ENCODE measurements at places on chromosomes 4 and X.
A peak's percentile ranks its signal among the peaks of the same experiment; 100 is the strongest.

- DNase-seq, result no peak
Measured at GRCh38 chr4:55675196-55675793, 39.2 kb upstream of the NMU start.

- no peak for DNase-seq
Measured at GRCh38 chr4:168791376-168791775, 218.7 kb downstream of the CBR4 start.

DNA sequence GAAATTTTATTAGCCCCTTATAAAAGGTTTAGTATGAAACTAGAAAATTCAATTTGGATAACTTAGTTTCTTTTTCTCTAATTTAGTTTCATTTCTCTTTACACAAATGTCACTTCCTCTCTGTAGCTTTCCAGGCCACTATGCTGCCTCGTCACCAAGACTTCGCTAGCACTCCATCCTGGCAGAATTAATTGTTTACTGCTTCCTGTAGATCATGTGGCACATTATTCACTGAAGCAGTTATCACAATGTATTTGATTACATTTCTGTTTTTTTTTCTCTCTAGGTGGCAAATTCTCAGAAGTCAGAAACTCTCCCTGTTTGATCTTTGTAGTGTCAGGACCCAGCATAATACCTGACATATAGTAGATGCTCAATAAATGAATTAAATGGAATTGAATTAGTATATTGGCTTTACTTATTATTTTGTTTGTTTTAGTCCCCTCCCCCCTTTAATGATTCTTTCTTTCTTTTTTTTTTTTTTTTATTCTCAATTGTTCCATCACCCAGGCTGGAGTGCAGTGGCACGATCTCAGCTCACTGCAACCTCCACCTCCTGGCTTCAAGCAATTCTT lies 9.3 kb upstream of the SAT1 start:
- no peak for DNase-seq

DNA sequence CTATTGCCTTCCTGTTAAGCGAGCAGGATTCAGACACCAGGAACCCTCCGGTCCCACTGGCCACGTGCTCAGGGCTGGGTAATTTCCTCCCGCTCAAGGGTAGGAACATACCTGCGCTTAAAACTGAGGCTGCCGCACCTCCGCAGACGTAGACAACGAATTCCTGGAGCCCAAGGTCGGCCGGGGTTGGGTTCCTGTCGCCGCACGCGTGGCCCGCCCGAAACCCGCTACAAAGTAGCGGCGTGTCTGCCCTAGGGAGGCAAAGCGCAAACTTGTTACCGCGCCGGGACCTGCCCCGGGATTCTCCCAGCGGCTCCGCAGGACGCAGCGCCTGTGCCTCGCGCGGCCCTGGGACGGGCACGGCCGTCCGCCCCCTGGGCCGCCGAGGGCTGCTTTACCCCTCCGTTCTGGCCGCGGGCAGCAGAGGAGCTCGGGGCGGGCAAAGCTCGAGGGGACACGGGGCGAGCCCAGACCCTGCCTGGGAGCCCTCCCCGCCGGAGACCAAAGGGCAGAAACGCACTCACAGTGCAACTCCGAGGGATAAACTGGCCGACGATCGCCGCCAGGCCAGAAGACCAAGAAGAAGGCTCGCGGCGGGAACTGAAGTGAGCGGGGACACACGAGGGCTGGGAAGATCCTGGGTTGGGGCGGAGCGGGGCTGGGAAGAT lies at the start of gene ERVMER34-1:
Gene ERVMER34-1 (minus strand): TSS at position 607 of the 668 bp plus-strand sequence. CDS start 5,905 bp downstream, outside the sequence.
- DNase-seq, result no peak

DNA sequence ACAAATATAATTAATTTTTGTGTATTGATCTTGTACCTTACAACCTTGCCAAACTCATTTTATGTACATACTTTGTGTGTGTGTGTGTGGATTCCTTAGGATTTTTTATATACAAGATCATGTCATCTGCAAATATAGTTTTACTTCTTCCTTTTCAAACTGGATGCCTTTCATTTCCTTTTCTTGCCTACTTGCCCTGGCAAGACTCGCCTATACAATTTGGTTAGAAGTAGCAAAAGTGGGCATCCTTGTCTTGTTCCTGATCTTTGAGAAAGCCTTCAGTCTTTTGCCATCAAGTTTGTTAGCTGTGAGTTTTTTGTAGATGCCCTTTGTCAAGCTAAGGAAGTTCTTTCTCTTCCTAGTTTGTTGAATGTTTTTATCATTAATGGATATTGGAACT lies 30.5 kb downstream of the RUFY3 start:
- no peak for DNase-seq

DNA sequence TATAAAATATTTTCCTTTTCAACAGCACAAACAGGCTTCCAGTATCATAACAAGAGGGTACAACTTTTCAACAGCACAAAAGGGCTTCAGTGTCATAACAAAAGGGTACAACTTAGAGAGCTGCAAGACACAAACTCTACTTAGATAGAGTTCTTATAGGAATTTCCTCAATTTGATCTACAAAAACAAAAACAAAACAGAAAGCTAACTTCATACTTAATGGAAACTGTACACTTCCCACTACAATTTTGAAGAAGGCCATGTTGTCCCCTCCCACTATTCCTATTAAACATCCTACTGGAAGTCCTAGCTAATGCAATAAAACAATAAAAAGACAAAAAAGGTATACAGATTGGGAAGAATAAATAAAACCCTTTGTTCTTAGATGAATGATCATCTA lies 96.7 kb downstream of the CENPC start:
- DNase-seq, result no peak

DNA sequence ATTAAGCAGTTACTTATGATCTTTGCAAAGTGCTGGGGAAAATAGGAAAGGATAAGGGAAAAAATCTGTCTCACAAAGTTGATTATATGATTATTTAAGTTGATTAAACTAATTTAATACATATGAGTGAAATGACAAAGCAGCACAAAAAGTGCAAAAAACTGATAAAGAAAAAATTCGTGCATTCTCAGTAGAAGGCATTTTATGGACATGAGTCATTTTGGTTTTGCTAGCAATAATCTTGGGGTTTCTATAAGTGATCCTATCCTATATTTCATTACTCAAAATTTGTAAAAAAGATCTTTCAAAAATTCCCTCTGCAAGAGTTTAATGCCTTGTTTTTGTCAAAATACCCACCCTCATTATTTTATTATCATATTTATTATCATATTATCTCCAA lies 224.2 kb upstream of the ANXA10 start:
- no peak for DNase-seq

- DNase-seq, result no peak
Measured at GRCh38 chr4:118867311-118868067, 21.2 kb upstream of the SYNPO2 start.

- DNase-seq, result no peak
Measured at GRCh38 chr4:113270520-113271319, 221.3 kb downstream of the ANK2 start.

GRCh38 chr4:156628858-156629257 lies 342.7 kb downstream of the PDGFC start:
- no peak for DNase-seq

DNA sequence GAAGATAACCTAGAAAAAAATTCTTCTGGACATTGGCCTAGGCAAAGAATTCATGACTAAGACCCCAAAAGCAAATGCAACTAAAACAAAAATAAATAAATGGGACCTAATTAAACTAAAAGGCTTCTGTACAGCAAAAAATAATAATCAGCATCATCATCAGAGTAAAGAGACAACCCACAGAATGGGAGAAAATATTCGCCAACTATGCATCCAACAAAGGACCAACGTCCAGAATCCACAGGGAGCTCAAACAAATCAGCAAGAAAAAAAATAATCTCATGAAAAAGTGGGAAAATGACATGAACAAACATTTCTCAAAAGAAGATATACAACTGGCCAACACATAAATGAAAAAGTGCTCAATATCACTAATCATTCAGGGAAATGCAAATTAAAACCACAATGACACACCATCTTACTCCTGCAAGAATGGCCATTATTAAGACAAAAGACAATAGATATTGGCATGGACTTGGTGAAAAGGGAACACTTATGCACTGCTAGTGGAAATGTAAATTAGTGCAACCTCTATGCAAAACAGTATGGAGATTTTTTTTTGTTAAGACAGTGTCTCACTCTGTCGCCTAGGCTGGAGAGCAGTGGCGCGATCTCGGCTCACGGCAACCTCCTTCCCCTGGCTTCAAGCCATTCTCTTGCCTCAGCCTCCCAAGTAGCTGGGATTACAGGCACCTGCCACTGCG lies 29.9 kb downstream of the ELF2 start:
- no peak for DNase-seq

- no peak for DNase-seq
Measured at GRCh38 chrX:147602176-147602696, 309.5 kb upstream of the FMR1 start.

DNA sequence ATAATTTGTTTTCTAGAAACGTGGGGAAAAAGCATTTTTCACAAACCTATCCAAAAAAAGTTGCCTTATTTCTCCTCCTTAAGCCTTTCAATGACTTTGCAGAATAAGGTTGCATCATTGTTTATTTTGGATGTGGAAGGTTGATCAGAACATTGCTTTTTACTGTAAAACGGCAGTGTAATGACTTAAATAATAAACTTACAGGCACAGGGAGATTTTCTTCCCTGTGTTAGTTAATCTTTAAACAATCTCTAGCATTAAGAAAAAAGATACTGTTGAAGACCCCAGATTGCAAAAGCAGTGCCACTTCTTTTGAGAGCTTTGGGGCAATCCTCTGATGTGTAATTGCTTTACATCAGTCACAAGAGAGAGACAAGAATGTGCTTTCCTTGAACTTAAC lies 153.4 kb downstream of the ARX start:
- no peak for DNase-seq

GRCh38 chr4:52996261-52997131 lies 134.4 kb downstream of the RASL11B start:
- peak; percentile 91 for DNase-seq

DNA sequence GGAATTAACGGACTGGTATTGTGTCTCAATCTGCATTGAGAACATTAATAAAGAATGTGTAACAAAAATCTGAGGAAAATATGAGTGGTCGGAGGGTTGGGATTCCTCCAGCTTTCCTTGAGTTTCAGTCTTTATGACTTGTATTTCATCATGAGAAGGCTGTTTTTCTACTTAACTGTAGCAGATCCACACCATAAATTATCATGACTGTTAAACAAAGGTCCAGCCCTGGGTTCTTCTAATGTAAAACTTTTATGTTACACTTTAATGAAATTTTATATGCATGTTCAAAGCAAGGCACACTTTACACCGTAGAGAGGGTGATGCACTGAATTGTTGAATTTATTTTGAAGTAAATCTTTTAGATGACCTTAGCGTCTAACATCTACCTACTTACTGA lies 7.0 kb downstream of the AFF2 start:
- DNase-seq, result no peak

GRCh38 chrX:96707804-96708203 lies 23.2 kb downstream of the DIAPH2 start:
- DNase-seq, result no peak
